AML-193 (cell line): ENCODE measurements at places on chromosomes 2 and 18.

DNA sequence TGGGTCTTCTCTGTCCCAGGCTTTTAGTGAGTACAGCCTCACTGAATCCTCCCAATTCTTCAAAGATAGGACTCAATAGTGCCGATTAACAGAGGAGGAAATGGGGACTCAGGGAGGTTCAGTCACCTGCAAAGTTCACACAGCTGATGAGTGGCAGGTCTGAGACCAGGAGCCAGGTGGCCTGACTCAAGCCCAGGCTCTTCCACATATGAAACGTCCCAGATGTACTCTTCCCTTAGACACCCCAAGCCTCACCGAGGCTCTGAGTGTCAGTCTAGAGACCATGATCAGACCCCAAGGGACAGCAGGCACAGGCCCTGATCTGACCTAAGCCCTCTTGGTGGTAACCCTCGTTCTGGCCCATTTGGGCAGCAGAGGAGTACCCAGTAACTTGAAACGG, 115.2 kb downstream of the INHBB start:
- DNase-seq = no peak

DNA sequence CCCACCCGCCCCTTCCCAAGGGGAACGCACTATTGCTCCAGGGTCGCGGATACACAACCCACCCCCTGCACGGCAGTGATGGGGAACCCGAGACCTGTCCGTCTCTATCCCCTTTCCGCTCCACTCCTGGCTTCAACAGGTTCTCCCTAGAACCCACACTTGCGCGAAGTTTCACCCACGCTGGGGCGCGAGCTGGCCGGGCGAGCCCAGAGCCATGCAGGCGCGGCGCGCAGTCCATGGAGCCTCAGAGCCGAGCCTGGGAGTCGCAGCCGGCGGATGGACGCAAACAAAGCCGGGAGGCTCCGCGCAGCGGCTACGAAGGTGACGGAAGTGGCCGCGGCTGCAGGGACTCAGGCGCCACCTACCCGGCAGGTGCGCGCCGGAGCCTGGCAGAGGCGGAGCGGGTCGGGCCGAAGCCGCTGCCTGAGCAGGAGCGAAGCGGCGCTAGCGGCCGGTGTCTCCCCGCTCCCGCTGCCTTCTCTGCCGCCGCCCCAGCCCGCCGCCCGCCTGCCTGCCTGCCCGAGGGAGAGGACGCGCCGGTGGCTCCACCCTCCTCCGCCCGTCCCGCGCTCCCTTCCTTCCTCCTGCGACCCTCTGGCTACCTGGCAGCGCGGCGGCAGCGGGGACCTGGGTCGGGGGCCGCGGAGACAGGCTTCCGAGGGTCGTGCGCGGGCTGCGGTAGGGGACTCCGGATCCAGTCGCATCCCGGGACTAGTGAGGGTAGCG, 14.0 kb downstream of the ALPG start:
- DNase-seq = no peak

DNA sequence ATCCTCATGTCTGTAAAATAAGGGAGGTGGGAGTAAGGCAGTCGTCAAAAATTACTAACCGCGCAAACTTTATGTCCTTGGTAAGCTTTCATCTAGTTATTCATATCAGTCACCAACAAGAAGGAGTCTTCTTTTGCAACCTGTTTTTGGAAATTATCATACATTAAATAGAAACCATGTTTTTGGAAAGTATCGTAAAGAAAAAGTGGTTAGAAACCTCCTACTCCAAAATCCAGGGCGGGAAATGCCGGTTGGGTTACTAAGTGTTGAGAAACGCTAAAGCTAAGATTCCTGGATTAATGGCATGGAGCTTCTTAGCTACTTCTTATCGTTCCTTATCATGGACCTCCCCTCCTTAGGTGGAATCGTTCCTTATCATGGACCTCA, 778 bp downstream of the BBS5 start:
- no peak for DNase-seq

DNA sequence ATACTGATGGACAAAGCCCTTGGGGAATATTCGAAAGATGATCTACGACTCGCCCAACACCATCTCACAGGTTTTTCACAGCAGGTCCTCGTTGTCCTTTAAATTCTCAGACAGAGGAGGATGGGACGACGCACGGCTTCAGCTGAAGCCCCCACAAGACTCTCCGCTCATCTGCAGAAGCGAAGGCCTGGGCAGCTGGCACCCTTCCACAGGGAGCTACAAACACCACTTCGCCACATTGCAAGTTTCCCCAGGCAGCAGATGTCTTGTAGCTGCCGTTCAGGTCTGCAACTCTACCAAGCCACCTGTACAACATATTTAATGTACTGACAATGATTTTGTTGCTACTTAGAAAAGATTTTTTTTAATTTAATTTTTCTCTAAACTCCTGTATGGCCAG, 642.9 kb downstream of the ZEB2 start:
- DNase-seq = no peak

DNA sequence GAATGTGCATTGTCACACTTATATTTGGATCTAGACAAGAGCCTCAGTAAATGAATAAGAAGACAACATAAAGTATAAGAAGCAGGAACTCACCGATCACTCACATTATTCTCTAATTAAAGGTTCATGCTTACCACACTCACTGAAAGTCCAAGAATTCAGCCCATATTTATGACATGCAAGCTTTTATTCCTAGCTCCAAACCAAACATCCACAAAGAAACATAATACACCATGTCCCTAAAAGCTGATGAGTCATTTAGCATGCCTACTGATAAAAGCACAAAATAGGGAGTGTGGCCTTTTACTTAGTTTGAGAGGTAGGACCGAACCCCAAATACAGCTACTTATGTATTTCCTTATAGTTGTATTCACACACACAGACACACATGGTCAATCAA, 1094.6 kb upstream of the CDH2 start:
- DNase-seq = no peak

DNA sequence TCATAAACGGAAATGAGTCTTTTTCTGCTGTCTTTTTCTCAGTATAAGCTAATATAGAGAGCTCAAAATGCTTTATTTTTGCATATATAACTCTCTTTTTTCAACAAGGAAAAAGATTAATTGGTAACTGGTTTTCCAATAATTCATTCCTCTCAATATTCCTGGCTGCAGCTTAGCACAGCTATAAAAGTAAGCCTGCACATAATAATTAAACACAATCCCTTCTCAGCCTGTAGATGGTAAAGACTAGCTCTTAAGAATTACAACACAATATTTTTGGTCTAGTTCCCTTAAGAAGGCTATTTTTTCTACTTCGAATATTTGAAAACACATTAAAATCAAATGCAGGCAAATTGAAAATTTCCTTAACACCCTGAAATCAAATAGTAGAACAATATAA, 258.0 kb downstream of the DOK6 start:
- no peak for DNase-seq

GRCh38 chr18:54117853-54118773, 106.4 kb downstream of the MBD2 start:
- no peak for DNase-seq

DNA sequence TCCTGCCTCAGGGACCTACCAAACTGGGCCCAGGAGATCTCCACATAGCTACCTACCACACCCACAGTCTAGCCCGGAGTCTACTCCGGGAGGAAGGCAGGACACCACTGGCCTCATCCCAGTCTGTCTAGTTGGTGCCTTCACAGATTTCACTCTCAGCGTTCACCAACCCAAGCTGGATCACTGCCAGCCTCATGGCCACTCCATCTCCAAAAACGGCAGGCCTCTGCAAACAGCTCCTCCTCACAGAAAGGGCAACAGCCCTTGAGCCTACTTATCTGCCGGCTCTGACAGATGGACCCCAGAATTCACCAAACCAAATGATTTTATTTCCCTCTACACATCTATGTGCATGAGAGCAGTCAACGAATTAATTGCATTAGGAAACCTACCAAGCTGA, 61.3 kb downstream of the NCKAP5 start:
- no peak for DNase-seq

DNA sequence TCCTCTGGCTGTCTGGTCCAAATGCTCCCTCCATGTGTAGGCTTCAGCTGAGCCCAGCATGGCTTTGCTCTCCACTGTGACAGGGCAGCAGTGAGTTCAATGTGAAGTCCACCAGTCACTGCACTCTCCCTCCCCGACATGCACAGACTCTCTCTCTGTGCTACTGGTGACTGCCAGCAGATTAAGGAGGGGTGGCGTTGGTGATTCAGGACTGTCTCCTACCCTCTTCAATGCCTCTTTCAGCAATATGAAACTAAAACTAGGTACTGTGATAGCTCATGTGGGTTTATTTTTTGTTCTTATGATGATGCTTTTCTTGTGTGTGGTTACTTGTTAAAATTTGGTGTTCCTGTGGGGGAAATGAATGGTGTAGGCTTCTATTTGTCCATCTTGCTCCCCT, 201.0 kb upstream of the RBMS1 start:
- DNase-seq = no peak

- no peak for DNase-seq
These were observed 37.0 kb upstream of the EPC2 start for GRCh38 chr2:148607566-148607965.

DNA sequence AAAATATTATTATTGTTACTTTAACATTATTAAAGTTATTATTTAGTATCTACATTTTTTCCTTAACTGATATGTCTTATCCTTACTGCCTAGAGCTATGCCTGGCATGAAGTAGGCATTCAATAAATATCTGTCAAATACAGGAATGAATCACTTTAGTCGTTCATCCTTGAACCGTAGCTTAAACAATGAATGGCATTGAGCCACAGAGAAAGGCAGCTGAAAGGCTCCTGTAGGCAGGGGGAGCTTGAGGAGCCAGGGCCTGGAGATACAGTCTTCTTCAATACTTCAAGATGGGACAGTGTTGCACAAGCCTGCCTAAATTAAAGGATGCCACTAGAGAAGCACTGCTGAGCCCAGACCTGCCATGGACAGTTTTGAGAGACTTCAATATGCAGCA, 22.5 kb downstream of the CYRIA start:
- DNase-seq = no peak

GRCh38 chr2:129779783-129780182, 199.7 kb upstream of the RAB6C start:
- no peak for DNase-seq

- no peak for DNase-seq
These were observed 53.0 kb upstream of the ATP8B1 start for GRCh38 chr18:57856128-57856527.

DNA sequence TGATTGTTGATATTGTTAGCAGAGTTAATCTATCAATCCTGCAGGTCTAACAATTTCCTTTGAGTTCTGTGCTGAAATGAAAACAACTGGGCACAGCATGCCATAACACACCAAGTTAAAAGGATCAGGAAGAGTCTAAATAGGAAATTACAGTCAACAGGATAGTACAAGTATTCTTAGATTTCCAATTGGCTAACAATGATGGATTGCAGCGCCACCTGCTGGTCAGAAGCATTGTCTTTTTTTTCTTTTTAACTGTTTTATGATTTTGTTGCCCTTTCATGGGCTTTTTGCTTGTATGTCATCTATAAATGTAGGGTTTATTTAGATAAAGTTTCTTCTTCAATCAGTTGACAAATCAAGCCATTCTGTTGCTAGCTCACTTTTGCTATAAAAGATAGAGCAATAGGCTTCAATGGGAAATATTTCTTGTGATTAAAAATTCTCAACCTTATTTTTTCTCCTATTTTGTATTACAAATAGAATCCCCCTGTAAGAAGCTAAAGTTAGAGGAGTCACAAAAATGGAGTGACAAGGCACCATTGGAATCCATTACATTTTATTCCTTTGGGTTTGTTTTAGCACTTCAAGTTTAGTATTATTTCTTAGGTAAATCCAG, 40.8 kb upstream of the RPRM start:
- DNase-seq = peak; percentile 30

DNA sequence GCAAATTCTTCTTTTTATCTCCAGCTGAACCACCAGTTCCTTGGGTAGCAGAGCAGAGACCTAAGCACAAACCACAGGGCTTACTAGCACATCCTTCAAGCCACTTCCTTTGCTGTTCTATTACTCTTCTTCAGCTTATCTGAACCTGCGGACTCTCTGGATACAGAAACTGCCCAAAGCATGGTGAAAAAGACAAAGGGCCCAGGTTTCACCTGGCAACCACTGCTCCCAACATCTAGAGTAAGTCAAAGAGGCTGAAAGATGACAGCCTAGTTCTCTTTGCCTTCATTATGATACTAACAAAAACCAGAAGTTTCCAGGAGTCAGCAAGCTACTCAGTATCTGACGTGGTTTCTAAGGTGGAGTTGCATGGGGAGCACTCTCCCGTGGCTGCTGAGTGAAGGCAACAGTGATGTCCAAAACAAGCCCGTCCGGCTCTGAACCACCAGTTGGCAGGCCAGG, 43.4 kb downstream of the KANSL3 start:
- DNase-seq = no peak

DNA sequence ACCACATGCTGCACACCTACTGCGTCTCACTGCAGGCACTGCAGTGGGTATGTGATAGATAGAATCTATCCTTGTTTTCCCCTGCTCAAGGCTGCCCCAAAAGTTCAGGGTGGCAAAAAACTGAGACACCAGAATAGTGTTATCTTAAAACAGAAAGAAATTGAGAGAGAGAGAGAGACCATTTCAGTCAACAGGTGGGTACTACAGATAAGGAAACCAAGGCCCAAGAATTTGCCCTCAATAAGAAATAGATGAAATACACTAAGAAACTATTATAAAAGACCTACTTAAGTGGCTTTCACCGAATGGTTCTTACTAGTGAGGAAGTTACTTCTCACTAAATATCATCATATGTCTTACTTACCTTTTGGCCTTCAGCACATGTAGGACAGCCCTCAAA, 27.9 kb downstream of the EPG5 start:
- no peak for DNase-seq

GRCh38 chr2:8800821-8801220, 36.6 kb downstream of the KIDINS220 start:
- DNase-seq = no peak

DNA sequence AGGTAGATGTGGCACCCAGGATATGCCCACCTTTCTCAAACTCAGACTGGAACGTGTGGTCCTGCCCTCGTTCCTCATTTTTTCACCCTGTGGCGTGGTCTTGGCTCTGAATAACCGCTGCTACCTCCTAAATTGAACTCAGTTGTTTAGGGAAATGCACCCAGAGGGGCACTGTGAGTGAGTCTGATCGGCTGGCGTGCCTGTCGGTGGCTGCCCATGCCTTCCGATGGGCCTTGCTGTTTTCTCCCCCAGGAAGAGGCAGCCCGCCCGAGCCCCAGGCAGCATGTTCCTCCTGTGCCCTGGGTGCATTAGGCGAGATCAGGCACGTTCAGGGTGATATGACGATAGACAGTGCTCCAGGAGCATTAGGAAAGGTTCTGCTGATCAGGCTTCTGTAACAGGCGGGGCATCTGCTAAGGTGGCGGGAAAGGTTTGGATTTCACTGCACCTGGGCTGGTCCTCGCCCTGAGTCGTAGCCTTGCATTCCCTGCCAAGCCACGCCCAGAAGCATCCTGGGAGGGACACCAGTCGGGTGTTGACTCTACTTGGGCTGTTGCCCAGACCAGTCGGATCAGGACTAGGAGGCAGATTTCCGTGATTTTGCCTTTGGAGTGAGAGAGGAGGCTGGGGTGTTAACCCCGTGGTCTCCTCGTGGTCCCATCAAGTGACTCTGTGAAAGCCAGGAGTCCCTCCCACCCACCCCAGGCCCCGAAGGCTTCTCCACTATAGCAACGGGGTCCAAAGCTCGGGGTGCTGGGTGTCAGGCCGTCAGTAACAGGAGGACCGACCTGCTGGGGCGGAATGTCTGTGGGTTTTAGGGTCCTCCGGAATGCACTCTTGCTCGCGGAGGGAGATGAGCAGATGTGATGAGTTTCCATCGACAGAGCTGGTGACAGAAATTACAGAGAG, 75.1 kb downstream of the SH3BP4 start:
- DNase-seq = no peak
